ENCODE measurements at places on chromosomes 2 and 18. TPM values are rescaled to one million over a fixed set of nuclear protein-coding genes. Genes with fewer than 3 reads are reported as not detected.

Gene NEDD4L
- 1.4 TPM for total RNA-seq

Gene INHBB
- 0.09 TPM for total RNA-seq

Gene SRD5A2
- total RNA-seq, result not detected

Gene INPP1
- total RNA-seq, result 8.1 TPM

Gene CYP1B1
- total RNA-seq, result 23.0 TPM
